ENCODE measurements at places on chromosomes 11 and 22.

GRCh38 chr11:128837627-128838026 lies 29.5 kb downstream of the KCNJ1 start:
- DNase-seq: no peak

- DNase-seq: no peak
These were observed 3.8 kb upstream of the CAPN5 start for GRCh38 chr11:77062924-77063323.

GRCh38 chr11:128687321-128687720 lies 6.6 kb upstream of the FLI1 start:
- no peak for DNase-seq

GRCh38 chr11:120210626-120211521 lies at the start of gene OAF:
Gene OAF (plus strand): TSS chr11:120211032. CDS start chr11:120211280, 248 bp downstream.
- DNase-seq: no peak

DNA sequence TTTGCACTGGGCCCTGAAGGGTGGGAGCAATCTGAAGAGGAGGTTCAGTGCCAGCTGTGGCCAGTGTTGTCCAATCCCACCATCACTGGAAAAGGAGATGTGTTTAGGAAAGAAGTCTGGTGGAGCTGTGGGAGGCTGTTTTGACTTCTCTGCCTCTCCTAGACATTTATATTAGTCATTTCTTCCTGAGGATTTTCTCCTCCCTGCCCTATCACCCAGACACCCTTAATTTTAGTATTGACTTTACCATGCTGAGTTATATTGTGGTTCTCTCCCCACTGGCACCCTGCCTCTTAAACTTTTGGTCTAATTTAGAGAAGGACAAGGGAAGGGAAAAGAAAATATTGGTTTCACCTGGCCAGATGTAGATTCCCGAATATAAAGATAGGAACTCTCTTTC lies 159.1 kb downstream of the WNT11 start:
- no peak for DNase-seq

GRCh38 chr11:78312712-78313111 lies 104.9 kb downstream of the GAB2 start:
- DNase-seq: no peak

GRCh38 chr11:44319552-44320288 lies 9.8 kb upstream of the ALX4 start:
- no peak for DNase-seq

GRCh38 chr11:104771763-104772162 lies 126.5 kb downstream of the CASP12 start:
- DNase-seq: peak; percentile 93

Data from epithelial cell of prostate (primary cell).